IMR-90 (cell line): ENCODE measurements at places on chromosomes 7 and 10. TPM values are rescaled to one million over a fixed set of nuclear protein-coding genes. Genes with fewer than 3 reads are reported as not detected.
A peak's percentile ranks its signal among the peaks of the same experiment; 100 is the strongest.

NYAP1 gene
- total RNA-seq: 0.18 and 0.28 TPM in 2 replicates

DNA sequence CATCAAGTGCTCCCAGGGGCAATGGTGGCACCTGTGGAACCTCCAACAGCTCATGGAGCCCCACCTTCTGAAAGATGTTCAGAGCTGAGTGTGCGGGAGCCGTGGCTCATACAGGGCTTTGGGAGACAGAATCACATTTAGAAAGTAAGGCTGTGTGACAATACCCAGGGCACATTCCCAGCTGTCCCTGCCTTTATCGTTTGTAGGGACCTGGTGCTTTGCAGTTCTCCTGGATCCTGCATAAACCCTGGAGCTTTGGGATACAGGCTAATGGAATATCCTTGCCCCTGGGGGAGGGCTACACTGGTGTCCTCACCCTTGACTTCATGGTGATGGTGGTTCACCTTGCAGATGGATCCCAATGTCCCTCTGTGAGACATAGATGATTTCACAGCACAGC lies 134.8 kb upstream of the LAMB4 start:
- DNase-seq: no peak
- H3K4me1 ChIP-seq: 0 out of 2 replicates have a peak, but pooled peaks cover 1% of the 10 kb centered on the region
- no peak overlapping the region for H3K4me3 ChIP-seq
- no peaks in the 10 kb centered on the region for H3K36me3 ChIP-seq
- H3K27me3 ChIP-seq: peaks cover 3% of the 10 kb centered on the region
- H3K27ac ChIP-seq: no peak overlapping the region

PNLIPRP2 gene
- total RNA-seq: not detected in 2 replicates

DNA sequence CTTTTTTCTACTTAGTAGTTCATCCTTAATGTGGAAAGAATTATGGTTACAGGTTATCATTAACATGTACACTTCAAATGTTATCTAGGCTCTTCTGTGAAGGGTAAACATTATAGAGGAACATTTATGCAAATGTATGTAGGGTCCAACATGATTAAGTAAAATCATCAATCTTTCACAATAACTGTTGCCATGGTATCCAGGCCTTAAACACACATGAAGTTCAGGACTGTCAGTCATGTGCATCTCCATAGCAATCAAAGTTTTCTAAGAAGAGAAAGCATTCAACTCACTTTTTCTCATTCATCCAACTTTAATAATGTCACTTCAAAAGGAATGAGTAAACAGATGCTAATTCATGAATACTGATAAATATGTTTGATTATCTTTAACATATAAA lies 83.6 kb downstream of the DNAJC1 start:
- no peaks in the 10 kb centered on the region for H3K36me3 ChIP-seq
- no peak overlapping the region for H3K27ac ChIP-seq
- H3K27me3 ChIP-seq: no peaks in the 10 kb centered on the region
- H3K4me3 ChIP-seq: no peak overlapping the region
- no peak for DNase-seq

ADAM12 gene
- 9.7 and 10.2 TPM in 2 replicates for total RNA-seq

PPP1R17 gene
- total RNA-seq: not detected in 2 replicates

DNA sequence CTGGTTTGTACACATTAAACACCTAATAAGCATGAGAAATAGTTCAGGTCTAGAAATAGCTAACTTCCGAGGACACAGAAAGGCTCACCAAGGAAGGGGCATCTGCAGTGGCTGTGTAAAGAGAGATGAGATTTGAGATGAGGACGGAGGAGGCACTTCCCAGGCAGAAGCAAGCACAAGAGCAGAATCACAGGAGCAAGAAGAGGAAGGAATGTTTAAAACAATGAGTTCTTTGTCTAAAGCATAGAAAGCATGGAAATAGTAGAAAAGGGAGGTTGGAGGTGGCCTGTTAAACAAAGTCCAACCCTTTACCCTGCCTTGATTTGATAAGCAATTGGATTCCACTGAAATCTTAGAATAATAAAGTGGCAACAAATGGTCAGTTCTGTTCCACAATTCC lies 11.6 kb upstream of the PON3 start:
- DNase-seq: no peak
- H3K27me3 ChIP-seq: no peaks in the 10 kb centered on the region
- peaks cover 8% of the 10 kb centered on the region for H3K36me3 ChIP-seq

SFTPA1 gene
- total RNA-seq: not detected in 2 replicates

PANK1 gene
- total RNA-seq: 6.7 and 8.8 TPM in 2 replicates

DNA sequence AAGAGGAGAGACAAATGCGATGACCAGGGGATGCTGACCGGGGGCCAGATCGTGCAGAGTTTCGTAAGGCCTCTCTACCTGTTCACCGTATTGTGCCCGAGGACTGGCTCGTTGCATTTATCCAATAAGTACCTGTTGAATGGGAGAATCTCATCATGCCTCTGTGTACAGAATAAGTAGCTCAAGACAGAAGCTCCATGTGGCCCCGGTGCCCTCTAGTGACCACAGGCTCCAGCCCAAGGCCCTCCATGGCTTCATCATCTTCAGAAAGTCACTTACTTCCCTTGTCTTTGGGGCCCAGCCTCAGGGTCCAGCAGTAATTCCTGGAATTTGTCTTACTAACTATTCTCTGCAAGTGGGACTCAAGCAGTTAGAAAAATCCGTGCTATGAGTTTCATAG lies 151.0 kb downstream of the CHN2 start:
- no peaks in the 10 kb centered on the region for H3K4me1 ChIP-seq
- H3K27me3 ChIP-seq: no peaks in the 10 kb centered on the region
- no peak for DNase-seq
- H3K4me3 ChIP-seq: no peak overlapping the region

DNA sequence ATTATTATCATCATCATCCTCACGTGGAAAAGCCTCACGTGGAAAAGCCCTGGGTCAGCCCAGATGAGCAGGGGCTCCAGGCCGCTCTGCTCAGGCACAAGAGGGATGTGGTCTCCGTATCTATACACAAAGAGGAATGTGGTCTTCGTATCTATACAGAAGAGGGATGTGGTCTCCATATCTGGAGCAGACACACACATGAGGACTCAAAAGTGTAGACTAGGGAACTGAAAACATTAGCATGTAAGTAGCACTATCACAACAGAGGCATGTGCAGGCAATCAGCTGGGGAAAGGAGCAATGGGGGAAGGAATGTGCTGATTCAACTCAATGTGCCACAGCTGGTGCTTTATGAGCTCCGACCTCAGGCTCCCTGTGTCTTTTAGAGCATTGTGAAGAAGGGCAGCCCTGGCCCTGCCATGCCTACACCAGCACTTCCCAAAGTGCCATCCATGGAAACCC lies 86.5 kb downstream of the PLXNA4 start:
- no peak overlapping the region for H3K27ac ChIP-seq
- no peaks in the 10 kb centered on the region for H3K4me1 ChIP-seq
- DNase-seq: no peak
- H3K4me3 ChIP-seq: no peak overlapping the region
- no peaks in the 10 kb centered on the region for H3K27me3 ChIP-seq

XRCC2 gene
- total RNA-seq: 3.6 and 5.6 TPM in 2 replicates

PIP gene
- not detected in 2 replicates for total RNA-seq

GRCh38 chr10:91592266-91592975 lies 40.5 kb downstream of the PPP1R3C start:
- no peaks in the 10 kb centered on the region for H3K36me3 ChIP-seq
- DNase-seq: no peak
- no peak overlapping the region for H3K4me3 ChIP-seq
- no peaks in the 10 kb centered on the region for H3K27me3 ChIP-seq
- H3K4me1 ChIP-seq: peaks cover 44% of the 10 kb centered on the region
- H3K27ac ChIP-seq: peak overlapping the region; percentile 92; the same call in 1 of the 2 replicates

GATA3 gene
- under 0.01 TPM in 1 of 2 replicates, not detected in the other for total RNA-seq

ITIH2 gene
- not detected in 2 replicates for total RNA-seq

TYW1B gene
- total RNA-seq: 1.7 and 1.8 TPM in 2 replicates

- no peak overlapping the region for H3K27ac ChIP-seq
- peaks cover 2% of the 10 kb centered on the region; the same call in 1 of the 2 replicates for H3K4me1 ChIP-seq
- H3K36me3 ChIP-seq: 0 out of 2 replicates have a peak, but pooled peaks cover 4% of the 10 kb centered on the region
- no peaks in the 10 kb centered on the region for H3K27me3 ChIP-seq
Observed at GRCh38 chr10:31822150-31822549, 106.5 kb downstream of the ARHGAP12 start.

EN2 gene
- total RNA-seq: not detected in 2 replicates

DNA sequence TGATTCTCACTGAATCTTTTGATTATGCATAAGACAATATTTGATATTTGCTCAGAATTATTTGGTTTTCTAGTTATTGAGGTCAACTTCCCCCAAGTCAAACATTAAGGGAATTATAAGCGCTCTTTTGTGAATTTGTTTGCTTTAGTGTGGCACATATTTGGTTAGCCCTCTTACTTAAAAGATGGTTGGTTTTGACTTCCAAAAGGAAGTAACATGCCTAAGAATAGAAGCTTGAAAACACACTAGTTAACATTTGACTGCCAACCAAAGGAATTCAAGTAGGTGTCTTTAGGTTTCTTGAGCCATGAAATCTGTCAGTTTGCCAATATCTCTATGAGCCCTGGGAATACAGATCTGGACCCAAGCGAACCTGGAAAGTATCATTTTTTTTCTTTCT lies 24.9 kb downstream of the STEAP4 start:
- H3K4me3 ChIP-seq: no peak overlapping the region
- H3K27ac ChIP-seq: no peak overlapping the region
- no peak for DNase-seq
- H3K4me1 ChIP-seq: no peaks in the 10 kb centered on the region

ACBD5 gene
- total RNA-seq: 11.7 and 19.4 TPM in 2 replicates

ATOH7 gene
- total RNA-seq: not detected in 2 replicates

DNA sequence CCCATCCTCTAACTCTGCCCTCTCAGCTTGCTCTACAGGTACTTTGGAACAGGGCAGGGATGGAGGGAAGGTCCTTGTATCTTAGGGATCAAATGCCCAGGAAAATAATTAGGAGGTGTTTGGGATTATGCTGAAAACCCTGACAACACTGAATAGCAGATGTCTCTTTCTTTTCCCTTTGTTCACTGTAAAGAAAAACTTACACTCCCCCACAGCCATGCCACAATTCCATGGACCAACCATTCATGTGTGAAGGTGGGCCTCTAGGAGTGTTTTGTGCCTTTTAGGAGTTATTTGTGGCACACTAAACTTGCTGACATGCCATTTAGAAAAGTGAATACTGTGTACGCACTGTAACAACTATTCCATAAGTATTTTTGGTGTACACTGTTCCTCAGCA lies 108.1 kb downstream of the SNX10 start:
- H3K4me3 ChIP-seq: no peak overlapping the region
- peaks cover 2% of the 10 kb centered on the region; the same call in 1 of the 2 replicates for H3K4me1 ChIP-seq
- H3K36me3 ChIP-seq: no peaks in the 10 kb centered on the region
- no peak for DNase-seq
- no peak overlapping the region for H3K27ac ChIP-seq

GRCh38 chr10:95451150-95451549 lies 110.0 kb downstream of the SORBS1 start:
- H3K27me3 ChIP-seq: peaks cover 11% of the 10 kb centered on the region
- no peaks in the 10 kb centered on the region for H3K36me3 ChIP-seq
- no peak overlapping the region for H3K4me3 ChIP-seq
- H3K4me1 ChIP-seq: no peaks in the 10 kb centered on the region

DNA sequence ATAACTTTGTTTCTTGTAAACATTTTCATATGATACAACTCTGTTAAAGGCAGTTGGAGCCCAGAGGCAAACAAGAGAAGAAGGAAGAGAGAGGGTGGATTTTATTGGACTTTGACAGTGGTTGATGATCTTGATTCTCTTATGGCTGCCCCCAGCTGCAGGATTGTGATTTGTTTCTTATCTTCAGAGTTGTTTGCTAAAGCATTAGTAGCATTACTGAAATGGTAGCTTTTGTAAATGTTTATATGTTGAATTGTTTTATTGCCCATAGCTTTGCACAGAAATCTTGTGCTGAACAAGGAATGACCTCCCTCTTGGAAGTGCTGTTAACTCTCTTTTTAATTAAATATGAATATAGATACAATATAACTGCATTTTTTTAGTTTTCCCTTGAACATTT lies 309.4 kb downstream of the AUTS2 start:
- no peaks in the 10 kb centered on the region for H3K4me1 ChIP-seq
- DNase-seq: no peak
- H3K27me3 ChIP-seq: no peaks in the 10 kb centered on the region
- no peak overlapping the region for H3K4me3 ChIP-seq

DNA sequence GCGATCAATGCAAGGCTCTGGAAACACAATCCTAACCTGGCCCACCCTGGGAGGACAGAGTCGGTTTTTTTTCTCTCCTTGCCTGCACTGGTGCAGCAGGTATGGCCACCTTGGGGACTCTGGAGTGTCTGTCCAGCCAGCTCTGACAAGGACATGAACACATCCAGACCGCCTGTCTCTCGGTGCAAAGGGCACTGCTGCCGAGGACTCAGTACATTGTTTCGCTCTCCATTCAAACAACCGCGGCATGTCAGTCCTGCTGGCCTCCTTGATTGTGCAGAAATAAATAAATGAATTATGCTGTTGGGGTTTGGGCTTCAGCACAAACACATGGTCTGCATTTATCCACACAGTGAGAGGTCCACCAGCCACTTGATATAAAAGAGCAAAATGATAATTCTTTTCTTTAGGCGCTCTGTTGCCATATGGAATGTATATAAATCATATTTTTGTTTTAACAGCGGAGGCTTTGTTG lies 565.2 kb downstream of the KCNMA1 start:
- no peak for DNase-seq
- no peaks in the 10 kb centered on the region for H3K4me1 ChIP-seq
- no peaks in the 10 kb centered on the region for H3K36me3 ChIP-seq
- no peak overlapping the region for H3K4me3 ChIP-seq
- H3K27ac ChIP-seq: no peak overlapping the region

DNA sequence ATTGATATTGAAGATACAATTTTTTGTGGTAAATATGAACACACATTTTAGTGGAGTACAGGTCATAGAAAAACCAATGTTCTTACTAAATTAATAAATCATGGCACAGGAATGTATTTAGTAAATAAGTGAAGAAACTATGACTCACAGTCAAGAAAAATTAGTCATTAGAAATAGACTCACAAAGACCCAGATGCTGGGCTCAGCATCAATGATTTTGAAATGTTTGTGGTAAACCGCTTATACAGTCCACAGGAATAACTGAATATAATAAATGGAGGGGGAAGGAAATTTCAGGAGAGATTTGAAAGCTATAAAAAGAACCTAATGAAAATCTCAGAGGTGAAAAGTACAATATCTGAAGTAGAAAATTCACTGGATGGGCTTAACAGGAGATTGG lies 138.3 kb upstream of the ADCY1 start:
- H3K27me3 ChIP-seq: 0 out of 2 replicates have a peak, but pooled peaks cover 2% of the 10 kb centered on the region
- no peak overlapping the region for H3K27ac ChIP-seq
- H3K4me3 ChIP-seq: no peak overlapping the region

DNA sequence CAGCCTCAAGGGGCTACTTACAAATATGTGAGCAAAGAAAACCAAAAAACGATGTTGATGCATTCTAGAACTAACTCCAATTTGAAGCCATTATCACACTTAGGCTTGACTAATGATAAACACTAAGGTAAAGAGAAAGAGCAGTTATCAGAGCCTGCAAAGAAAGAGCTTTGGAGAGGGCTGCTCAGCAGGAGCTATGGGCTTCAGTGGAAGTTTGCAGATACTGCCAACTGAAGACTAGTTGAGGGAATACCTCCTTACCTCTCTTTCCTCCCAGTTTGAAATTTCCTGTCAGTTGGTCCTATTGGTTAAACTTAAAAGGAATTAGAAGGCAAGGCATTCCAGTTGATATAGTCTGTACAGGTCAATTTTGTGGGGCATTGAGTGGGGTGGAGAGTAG lies 498.1 kb upstream of the POT1 start:
- H3K4me1 ChIP-seq: no peaks in the 10 kb centered on the region
- no peak overlapping the region for H3K4me3 ChIP-seq
- no peaks in the 10 kb centered on the region for H3K27me3 ChIP-seq
- H3K27ac ChIP-seq: no peak overlapping the region
